ENCODE measurements at places on chromosomes 3 and 15. TPM values are rescaled to one million over a fixed set of nuclear protein-coding genes. Genes with fewer than 3 reads are reported as not detected.

DNA sequence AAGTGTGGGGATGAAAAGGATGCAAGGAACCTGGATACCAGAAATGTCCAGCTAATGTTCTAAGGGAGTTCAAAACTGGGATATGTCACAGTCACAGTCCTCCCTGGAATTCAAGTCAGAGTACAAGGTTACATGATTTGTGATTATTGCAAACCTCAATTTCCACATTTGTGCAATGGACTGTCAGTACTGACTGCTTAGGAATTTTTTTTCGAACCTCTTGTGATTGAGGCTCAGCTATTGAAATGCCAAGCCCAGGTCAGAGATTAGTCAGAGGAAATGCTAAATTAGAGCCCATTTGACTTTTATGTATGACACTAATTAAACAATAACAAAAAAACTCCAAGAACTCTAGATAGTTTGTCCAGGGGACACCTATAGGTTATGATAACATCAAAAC is 210.2 kb downstream of the THSD4 start:
- no peak overlapping the region for H3K4me3 ChIP-seq
- H3K36me3 ChIP-seq, result no peaks in the 10 kb centered on the region
- no peak for DNase-seq

DNA sequence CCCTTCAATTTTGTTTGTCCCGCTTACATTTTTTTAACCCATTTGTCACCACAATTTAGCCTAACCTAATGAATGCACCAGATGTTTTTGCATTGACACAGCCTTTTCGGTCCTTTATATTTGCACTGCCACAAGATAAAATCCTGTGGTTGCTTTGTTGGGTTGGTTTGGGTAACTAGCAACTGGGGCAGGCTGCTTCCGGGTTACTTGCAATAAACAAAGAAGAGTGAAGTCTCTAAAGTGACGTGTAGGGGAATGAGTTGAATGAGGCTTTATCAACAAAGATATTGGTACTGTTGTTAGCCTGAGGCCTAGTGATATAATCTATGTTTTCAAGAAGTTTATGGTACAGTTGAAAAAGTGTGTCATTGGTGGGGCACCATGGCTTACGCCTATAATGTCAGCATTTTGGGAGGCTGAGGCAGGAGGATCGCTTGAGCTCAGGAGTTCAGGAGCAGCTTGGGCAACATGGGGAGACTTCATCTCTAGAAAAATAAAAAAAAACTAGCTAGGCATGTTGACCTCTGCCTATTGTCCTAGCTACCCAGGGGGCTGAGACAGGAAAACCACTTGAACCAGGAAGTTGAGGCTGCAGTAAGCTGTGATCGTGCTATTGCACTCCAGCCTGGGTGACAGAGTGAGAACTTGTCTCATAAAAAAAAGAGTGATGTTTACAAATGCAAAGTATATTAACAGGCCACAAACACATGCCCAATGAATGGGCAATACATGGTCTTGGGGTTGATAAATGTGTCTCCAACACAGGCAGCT is 121.8 kb downstream of the OXSM start:
- H3K36me3 ChIP-seq, result no peaks in the 10 kb centered on the region
- no peak overlapping the region for H3K27ac ChIP-seq
- H3K4me1 ChIP-seq, result no peaks in the 10 kb centered on the region

GRCh38 chr15:89693091-89693490 is 2.5 kb downstream of the WDR93 start:
- no peaks in the 10 kb centered on the region for H3K36me3 ChIP-seq
- no peak overlapping the region for H3K4me3 ChIP-seq
- no peaks in the 10 kb centered on the region for H3K4me1 ChIP-seq
- DNase-seq, result peak; percentile 16
- H3K27ac ChIP-seq, result no peak overlapping the region
- no peaks in the 10 kb centered on the region for H3K27me3 ChIP-seq

PYGO1 gene
- total RNA-seq, result 3.7 TPM

SLC28A2 gene
- not detected for total RNA-seq
